ENCODE measurements at places on chromosomes 7 and 10.

- no peak for DNase-seq
Observed at GRCh38 chr7:2580636-2581035, 21.9 kb downstream of the IQCE start.

DNA sequence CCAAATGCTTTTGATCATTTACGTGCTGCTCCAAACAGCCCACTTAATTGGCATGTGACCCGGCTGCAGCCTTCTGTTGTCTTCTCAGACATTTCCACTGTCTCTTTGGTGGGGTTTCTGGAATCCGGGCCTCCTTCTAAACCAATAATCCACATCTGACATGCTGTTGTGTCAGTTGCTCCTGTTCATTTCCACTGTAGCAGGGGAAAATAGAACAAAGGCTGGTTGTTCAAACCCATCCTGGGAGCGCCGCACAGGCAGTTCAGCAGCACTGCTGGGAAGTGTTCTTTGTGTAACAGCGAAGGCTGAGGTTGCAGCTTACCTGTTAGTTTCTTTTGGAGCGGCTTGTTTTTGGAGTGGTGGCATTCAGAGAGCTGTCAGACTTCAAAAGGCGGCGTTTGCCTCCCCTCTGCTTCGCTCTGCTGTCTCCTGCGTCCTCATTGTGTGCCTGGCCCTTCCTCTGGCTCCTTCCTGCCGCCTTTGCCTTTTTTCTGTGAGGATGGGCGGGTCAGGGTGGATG lies 149.4 kb downstream of the SNX10 start:
- DNase-seq, result no peak

- DNase-seq, result no peak
Observed at GRCh38 chr7:106367018-106367420, 82.2 kb upstream of the NAMPT start.

DNA sequence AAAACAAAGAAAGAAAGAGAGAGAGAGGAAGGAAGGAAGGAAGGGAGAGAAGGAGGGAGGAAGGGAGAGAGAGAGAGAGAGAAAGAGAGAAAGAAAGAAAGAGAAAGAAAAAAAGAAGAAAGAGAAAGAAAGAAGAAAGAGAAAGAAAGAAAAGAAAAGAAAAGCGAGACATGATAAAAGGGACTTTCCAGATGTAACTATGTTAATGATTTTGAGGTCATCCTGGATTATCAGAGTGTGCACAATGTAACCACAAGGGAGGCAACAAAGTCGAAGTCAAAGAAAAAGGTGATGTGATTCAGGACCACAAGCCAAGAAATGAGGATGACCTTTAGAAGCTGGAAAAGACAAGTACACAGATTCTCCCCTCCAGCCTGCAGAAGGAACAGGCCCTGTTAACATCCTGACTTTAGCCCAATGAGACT lies 48.9 kb upstream of the PAX2 start:
- peak; percentile 38 for DNase-seq

DNA sequence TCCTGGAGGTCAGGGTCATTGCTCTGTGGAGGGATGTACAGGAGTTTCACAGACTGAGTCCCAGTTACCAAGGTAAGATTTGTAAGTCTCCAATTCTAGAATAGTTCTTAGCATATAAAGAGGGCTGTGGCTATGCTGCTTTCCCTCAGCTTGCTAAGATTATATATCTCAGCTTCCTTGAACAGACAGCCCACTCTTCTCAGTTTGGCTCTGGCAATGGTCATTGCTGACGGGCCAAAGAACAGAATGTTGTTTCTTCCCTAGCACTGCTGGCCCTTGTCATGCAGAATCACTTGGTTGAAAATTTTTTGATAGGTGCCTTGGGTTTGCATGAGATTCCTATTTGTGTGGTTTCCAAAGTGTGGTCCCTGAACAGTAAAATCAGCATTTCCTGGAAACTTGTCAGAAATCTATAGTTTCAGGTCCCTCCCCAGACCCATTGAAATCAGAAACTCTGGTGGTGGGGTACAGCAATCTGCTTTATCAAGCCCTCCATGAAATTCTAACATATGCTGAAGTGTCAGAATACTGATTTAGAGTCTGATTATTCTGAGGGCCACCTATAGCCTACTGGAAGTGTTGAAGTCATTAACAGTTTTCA lies 38.2 kb downstream of the NRBF2 start:
- DNase-seq, result peak; percentile 56

DNA sequence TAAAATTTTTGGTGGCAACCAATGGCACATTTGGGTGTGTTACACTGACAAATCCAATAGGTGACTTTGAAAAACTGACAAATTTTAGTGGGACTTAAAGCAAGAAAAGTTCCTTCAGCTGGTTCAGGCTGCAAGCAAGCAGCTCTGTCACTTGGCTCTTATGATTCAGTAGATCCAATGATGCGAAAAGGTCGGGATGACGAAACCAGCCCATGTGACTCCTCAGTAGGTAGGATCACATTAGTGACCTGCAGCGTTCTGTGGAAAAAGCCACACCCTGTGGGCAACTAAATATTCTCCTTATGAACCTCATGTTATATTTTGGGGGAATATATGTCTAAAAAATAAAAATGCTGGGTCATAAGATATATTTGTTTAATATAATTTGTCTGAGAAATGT lies 13.3 kb upstream of the TSGA13 start:
- DNase-seq, result no peak

DNA sequence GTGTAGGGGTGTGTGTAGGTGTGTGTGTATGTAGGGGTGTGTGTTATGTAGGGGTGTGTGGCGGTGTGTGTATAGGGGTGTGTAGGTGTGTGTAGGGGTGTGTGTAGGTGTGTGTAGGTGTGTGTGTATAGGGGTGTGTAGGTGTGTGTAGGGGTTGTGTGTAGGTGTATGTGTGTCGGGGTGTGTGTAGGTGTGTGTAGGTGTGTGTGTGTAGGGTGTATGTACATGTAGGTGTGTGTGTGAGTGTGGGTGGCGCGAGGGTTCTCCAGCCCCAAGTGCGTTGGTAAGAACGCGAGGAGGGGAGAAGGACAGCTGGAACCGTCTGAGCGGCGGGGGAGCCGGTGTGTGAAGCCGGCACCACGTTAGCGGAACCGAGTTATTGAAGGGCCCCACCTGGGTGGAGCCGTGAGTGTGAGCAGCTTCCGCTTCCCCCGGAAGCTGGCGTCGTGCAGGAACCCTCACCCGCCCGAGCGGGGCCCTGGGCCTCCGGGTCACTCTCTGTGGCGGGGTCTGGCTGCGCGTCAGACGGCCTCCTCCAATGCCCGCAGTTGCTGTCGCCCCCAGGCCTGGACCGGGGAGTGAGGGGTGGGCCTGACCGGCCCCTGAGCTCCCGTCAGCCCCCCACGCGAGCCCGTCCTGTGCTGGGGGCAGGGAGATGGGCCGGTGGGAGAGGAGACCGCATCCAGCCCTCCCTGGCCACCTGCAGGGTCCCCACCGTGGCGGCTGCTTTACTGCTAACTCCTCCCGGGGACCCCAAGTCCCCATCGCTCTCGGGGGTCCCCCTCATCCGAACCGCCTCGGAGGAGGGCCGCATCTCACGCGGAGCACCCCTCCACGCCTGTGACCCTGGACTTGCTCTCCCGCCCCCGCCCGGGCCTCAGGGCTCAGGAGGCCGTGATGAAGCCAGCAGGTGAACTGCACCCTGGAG lies 49.6 kb upstream of the PSMG3 start:
- DNase-seq, result no peak

DNA sequence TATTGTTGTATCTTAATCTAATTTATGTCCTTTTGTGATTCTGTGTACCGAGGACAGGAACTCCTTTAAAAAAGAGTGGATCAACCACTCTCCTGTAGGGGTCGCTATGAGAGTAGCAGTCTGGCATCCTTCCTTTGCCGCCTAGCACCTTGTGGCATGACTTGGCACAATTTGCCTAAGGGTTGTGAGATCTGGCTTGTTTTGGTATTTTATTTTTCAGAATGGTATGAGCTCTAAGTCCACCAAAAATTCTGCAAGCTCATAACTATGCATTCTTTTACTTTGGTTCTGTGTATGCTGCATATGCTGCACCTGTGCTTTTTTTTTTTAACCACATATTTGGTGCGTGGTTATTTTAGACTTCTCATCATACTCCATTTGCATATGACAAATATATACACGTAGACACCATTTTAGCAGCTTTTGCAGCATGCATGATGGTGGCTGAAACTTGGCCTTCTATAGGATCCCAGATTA lies 112.8 kb downstream of the CDK14 start:
- DNase-seq, result peak; percentile 22

DNA sequence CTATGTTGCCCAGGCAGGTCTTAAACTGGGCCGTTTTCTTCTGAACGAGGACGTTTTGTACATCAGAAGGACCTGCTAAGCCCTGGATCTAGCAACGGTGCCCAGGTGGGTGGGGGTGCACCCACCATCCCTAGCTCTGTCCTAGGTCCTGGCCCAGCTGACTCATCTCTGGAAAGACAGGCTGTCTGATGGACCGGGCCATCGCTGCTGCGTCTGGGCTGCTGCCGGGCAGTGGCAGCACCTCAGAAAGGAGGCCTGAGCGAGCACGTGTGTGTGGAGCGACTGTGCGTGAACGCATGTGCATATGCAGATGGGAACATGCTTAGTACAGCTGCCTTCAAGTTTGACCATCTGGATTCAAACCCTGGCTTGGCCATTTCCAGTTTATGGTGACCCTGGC lies 7.3 kb upstream of the ELFN1 start:
- DNase-seq, result no peak

DNA sequence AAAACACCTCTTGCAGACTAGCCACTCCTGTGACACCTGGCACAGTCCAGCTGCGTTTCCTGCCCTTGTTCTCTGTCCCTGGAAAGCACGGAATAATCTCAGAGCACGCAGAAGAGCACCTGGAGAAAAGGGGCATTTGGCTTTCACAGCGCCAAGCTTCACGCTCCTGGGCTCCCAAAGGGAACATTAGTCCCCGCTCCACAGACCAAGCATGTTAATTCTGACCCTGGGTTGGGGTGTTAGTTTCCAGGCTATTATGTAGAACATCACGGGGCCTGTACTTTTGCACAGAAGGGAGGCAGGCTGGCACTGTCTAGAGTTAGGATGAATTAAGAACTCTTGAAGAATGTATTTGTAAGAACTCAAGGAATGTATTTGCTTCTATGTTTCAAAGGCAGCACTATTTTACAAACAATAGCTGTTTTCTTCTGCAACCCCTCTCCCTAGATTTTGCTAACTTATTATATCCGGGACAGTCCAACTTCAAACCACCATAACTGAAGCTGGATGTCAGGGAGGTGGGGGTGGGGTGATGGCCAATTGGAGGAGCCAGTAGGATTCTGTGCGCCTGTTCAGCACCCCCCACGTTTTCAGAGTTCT lies 62.2 kb upstream of the TRIM8 start:
- no peak for DNase-seq

DNA sequence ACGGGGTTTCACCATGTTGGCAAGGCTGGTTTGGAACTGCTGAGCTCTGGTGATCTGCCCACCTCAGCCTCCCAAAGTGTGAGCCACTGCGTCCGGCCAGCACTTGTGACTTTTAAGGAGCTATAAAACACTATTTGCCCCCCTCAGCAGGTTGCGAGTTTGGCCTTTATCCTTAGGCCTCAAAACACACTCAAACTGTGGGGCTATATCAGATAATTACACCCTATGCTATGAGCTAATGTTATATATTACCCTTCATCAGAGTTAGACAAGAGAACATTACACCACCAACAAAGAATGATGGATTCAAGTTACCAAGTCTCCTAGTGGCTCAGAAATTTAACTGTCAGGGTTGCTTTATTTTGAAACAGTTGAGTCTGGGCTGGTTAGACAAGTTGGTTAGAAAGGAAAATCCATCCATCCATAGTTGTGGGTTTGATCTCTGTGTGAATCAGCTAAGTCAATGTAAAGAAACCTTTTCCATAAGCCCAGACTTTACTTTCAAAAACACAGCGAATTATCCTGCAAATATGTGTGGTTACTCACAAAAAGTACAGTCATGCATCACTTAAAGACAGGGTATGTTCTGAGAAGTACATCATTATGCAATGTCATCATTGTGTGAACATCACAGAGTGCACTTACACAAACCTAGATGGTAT lies 115.8 kb downstream of the SEMA3D start:
- DNase-seq, result no peak

- no peak for DNase-seq
Observed at GRCh38 chr7:103576641-103577040, 130.6 kb upstream of the SLC26A5 start.

DNA sequence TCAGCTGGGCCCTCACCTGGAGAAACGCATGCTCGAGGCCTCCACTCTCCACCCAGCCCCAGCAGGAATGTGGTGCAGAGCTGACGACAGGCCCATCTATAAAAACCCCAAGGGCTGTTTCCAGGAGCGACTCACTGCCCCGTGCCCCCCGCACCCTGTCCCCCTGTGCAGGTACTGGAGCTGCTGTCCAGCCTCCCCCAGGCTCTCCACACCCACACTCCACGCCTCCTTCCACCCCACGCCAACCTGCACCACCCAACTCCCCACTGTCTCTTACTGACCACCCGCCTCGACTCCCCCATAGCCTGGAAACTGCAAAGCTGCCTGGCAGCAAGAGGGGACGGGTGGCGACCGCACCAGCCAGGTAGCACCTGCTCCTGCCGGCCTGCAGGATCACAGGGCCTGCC lies 43.3 kb downstream of the DIP2C start:
- DNase-seq, result no peak

DNA sequence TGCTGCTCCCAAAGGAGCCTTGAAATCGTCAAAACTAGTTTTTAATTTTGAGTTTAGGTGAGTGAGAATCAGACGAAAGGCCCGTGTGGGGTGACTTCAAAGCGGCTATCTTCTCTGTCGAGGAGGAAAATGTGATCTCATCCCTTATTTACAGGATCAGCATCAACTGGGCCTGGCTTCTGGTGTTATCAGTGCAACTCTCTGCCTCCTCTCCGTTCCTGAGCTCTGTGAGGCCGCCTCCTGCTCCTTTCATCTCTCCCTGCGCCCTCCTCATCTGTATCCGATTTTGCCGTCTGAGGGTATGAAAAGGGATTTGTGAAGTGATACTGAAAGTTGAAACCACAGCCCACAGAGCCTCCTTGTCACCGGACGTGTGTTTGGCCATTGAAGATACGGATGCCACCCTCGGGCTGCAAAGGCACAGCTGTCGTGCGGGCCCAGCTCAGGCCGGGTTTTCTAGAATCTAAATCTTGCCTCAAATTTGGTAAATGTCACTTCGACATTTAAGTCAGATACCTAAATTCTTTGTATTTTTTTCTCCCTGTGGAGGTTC lies 408.7 kb upstream of the ADARB2 start:
- no peak for DNase-seq

- no peak for DNase-seq
Observed at GRCh38 chr7:42198974-42199668, 37.9 kb downstream of the GLI3 start.

Measured in activated CD4-positive, alpha-beta T cell treated with anti-CD3 and anti-CD28 coated beads, Interleukin-2, Interleukin-4, amounts not matched to agents 100 ng/mL and 50 ng/mL, durations not matched to agents 16 hours and 8 hours (primary cell).